Stimulated activated naive CD8-positive, alpha-beta T cell treated with anti-CD3 and anti-CD28 coated beads, Interleukin-15, amount 100 ng/mL, for 72 hours (primary cell): ENCODE measurements at places on chromosomes 16 and 17.

GRCh38 chr17:17071531-17072360 lies 29.5 kb downstream of the MPRIP start:
- DNase-seq = no peak

DNA sequence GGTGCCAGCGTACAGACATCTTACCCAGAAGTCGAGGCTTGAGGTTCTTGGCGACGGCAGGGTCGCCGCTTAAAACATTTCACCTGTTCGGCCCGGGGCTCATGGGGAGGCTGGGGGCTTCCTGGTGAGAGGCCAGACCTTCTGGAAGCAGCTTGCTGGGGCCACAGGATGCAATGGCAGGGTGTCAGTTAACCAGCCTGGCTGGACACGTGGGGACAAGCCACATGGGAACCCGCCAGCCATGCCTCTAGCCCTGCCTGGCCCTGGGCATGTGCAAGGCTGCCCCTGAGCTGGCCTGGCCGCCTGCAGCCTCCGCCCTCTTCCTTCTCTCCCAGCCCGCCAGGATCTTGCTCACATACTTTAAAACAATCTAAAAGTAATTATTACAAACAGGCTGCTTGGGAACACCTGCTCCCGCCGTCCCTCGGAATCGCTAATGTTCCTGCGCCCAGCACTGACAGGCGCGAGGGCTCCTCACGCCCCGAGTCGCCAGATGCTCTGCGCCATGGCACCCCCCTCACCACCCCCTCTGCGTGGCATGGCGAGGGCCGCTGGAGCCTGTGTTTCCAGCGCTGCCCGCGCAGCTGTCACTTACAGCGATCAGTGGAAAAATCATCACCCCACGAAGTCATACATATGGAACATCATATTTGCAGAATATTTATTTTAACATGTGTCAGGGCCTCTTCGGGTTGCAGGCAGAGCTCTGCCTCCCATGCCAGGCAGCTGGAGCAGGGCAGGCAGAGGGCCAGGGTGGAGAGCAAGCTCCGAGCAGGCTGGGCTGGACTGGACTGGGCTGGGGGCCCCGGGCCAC lies 188.7 kb upstream of the GSE1 start:
- DNase-seq = no peak

GRCh38 chr16:1184156-1184868 lies 31.4 kb downstream of the CACNA1H start:
- no peak for DNase-seq

DNA sequence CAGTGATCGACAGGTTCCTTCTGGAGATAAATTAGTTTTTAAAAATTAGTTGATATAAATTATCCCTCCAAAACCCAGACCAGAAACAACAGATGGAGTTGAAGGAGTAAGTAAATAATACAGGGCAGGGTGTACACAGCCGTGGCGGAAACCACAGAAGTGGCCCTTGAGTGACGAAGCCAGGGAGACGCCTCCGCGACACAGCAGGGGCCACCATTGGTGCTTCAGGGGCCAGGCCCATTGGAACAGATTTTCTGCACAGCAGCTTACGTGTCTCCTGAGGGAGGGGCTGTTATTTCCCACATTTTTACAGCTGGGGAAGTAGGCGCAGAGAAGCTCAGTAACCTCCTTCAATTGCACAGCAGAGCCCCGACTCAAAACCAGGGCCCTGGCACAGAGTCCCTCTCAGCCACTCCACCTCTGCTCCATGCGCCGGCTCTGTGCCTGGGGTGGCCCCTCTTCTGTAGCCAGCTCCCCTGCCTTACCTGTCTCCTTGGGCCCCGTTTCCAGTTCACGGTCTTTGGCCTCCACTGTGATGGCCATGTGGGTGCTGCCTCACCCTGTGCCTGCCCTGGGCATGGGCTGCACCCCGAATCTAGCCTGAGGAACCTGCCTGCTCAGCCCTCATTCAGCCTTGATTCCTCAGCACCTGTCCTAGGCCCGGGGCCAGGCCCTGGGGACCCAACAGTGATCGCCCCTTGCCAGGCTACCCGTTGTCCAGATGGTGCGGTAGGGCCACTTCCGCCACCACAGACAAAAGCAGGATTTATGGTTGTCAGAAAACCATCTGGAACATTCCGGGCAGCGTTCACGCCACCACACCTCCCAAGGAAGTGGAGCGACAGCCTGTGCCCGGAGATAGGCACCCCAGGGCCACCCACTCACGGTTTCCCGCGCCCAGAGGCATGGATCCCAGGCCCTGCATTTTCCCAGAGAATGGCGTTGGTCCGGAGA lies 128.5 kb upstream of the GSE1 start:
- no peak for DNase-seq

DNA sequence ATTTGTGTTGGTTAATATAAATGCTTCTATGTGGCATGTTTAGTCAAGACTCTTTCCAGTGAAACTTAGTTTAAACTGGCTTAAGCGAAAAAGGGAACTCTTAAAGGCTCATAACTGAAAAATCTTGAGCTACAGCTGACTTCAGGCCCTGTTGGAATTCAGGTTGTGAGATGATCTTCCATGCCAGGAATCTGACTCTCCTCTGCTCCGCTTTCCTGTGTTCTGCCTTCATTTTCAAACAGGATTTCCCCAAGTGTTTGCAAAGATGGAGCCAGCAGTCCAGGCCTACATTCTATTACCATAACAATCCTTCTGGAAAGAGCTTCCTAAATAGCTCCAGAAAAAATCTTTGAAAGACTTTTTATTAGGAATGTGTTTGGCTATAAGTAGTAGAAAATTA lies 134.9 kb downstream of the NLK start:
- DNase-seq = no peak
